MCF 10A (cell line): ENCODE measurements at places on chromosomes 6 and 20. TPM values are rescaled to one million over a fixed set of nuclear protein-coding genes. Genes with fewer than 3 reads are reported as not detected.

DNA sequence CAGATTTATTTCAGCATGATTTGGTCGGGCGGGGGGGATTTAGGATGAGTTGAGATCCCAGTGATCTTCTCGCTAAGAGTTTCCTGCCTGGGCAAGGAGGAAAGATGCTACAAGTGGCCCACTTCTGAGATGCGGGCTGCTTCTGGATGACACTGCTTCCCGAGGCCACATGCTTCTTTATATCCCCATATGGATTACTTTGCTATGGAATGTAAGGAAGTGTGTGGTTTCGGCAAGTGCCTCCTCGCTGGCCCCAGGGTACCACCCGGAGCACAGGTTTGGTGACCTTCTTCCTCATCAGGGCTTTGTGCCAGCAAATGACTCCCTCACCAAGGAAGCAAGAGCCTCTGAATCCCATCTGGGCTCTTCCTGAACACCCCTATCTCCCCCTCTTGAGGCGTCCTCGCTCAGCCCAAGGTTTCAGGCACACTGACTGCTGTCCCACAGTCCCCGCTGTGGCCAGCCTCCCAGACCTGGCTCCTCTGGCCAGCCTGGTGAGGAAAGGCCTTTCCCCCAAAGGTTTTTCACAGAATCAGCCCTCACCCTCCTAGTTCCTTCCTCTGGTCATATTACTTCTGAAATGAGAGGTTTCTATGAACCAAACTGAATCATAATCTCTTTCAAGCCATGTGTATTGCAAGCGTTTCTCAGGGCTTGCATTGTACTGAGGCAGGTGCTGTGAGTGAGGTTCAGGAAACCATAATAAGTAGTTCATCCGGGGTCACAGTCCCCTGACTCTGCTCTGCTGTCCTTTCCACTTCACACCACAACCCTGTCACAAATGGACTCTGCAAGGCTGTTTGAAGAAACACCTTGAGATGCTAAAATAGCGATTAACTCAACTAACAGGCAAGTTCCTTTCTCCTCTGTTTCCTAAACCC lies 41.7 kb upstream of the IL17A start:
- no peak for DNase-seq

- no peak for DNase-seq
Observed at GRCh38 chr6:28267695-28268059, 734 bp downstream of the ZSCAN26 start.

- peak; percentile 95 for DNase-seq
Observed at GRCh38 chr6:36682328-36683144, 4.0 kb downstream of the CDKN1A start.

DNA sequence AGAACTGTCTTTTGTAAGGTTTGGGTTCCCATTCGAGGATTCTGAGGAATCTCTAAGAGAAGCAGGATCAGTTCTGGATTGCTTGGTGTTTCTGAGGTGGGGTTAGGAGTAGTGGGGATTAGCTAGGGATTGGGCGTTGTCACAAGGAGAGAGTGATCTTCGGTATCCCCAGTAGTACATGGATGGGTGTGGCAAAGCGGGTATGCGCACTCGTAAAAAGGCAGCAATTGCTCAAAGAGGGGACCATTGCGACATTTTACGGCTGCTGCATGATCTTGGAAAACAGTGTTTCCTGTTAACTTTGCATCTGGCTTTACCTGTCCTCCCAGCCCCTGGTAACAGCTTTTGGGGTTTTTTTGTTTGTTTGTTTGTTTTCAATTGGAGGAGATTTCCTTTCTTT lies 9.7 kb upstream of the ZSCAN9 start:
- DNase-seq: peak; percentile 21

DNA sequence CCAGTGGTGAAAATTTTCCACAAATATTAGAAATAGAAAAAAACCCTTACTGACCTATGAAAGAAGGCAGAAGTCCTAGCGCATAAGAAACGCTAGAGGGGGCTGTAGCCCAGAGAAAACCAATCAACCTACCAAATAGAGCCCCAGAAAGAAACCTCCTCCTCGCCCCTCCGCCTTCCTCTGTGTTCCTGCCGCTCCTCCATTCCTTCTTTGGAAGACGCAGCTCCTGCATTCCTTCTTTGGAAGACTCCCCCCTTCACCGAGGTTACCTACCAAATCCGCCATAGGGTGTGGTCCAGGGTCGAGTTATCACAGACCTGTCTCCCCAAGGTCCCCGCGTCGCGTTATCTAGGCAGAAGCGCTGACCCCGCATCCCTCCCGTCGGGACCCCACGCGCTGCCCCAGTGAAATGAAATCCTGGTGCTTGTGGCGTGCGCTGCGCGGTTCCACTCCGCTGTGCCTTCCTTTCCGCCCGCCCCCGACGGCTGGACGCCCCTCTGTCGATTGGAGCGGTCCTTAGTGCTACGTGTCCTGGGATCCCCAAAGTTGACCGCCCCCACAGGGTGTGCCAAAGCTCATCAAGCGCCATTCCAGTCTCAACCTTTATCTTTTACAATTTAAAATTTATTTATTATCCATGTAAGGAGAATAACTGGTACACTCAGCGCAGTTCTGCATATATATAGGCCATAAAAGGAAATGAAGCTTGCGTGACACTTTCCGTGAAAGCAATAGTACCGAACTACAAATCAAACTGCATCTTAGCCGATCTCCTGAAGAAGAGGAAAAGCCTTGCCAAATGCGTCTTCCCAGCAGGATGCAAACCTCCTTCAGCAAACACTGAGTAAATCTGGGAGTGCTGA lies 13.0 kb downstream of the RPP21 start:
- DNase-seq: peak; percentile 58

- no peak for DNase-seq
Observed at GRCh38 chr6:31165986-31166385, 4.5 kb downstream of the POU5F1 start.

DNA sequence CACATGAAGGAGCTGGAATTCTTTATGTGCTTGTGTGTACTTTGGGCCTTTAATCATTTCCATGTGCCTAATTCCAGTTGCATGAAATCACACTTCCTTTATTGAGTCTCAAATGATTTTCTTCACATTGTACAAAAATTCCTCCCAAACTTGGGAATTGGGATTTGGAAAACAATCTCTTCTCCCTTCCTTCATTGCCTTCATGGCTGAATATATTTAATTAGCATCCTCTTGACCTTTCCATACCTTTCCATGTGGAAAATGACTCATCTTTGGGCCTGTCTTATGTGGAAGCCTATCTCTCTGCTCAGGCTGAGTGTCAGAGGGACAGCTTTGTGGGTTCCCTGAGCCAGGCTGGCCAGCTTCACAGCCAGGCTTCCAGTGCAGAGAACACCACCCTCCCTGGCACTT lies 33.0 kb upstream of the CDH4 start:
- DNase-seq: no peak

DNA sequence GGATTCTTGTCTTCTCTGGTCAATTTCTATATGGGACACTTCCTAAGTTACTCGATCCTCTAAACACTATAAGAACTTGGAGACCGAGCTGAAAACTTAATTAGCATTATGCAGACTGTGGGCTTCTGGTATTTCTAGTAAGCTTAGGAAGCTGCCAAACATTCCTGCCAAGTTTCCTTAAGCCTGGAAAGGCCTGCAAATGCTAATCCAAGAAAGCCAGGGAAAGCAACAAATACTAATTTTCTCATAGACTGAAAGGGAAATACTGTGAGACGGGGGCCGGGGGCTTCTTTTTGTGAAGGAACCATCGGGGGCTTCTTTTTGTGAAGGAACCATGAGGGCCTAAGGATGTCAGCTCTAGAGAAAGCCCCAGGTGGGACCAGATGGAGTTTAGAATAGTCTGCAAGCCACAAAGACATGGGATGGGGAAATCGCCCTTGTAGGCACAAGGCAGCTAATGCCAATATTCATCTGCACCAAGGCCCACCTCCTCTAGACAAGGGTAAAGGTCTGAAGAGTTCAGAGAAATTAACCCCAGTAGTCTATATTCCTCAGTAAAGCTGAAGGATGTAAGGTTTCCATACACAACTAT lies 332.4 kb upstream of the PRDM1 start:
- DNase-seq: no peak

DNA sequence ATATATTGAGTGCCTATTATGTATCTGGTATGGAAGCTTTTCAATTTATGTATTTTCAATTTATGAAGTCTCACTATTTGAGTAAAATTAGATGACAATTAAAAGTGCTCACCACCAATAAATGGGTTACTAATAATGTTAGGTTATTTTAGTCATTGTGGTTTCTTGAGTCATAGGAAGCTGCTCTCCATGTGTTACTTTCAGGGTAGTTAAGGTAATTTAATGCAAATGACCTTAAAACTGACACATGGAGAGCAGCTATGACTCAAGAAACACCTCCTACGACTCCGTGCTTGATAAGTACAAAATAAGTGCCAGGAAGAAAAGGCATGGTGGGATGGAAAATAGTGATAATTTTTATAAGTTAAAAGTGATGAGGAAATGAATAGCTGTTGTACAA lies 16.5 kb upstream of the TINAG start:
- peak; percentile 36 for DNase-seq

GRCh38 chr6:109526905-109527628 lies 44.0 kb upstream of the ZBTB24 start:
- DNase-seq: peak; percentile 80

DNA sequence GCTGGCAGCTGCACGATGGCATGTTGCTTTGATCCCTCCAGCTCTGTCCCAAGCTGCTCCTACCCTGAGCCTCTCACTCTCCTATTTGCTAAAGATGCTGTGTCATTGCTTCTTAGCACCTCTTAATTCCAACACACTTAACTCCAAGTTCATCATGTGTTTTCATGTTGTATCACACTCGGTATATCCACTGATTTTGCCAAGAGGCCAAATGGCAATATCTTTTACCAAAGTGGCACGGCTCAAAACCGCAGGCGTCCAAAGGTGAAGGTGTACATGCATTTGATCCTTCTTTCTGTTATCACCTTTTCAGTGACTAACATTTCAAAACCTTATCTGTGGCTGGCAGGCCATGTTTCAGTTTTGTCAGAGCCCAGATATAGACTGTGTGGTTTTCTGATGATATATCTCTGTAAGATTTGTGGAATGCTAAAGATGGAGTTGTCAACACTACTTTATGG lies 217.0 kb downstream of the TBX18 start:
- DNase-seq: no peak

GRCh38 chr6:36608788-36609563 lies 14.8 kb downstream of the SRSF3 start:
- DNase-seq: no peak

- no peak for DNase-seq
Observed at GRCh38 chr20:4441191-4441590, 280.5 kb upstream of the PRND start.

- DNase-seq: no peak
Observed at GRCh38 chr6:152598901-152599537, 38.1 kb downstream of the SYNE1 start.

GRCh38 chr6:169556758-169557548 lies 144.9 kb downstream of the WDR27 start:
- DNase-seq: no peak

The VNN1 gene
- total RNA-seq: 3.5 and 5.4 TPM in 2 replicates

The C20orf202 gene
- total RNA-seq: not detected in 2 replicates

The ADGRG6 gene
- total RNA-seq: 28.8 and 44.2 TPM in 2 replicates

The CNR1 gene
- 0.16 TPM in 1 of 2 replicates, not detected in the other for total RNA-seq

The LTV1 gene
- total RNA-seq: 40.4 and 47.4 TPM in 2 replicates
